ENCODE measurements at places on chromosomes 2 and 18.
A peak's percentile ranks its signal among the peaks of the same experiment; 100 is the strongest.

DNA sequence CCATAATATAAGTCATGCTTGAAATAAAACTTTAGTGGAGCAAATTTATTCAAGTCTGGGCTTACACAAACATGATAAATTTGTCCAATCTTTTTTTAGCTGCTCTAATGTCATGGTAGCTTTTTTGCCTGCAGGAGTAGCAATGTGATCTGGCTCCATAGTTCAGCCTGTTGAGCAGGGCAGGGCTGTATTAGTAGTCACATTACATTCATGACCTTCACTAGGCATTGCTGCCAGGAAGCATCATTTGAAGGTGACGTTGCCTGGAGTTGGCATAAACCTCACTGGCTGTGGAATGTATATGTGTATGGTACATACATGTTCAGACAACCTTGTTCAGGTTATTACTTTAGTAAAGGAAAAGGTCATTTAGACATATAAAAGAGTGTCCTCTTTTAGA, 76.6 kb downstream of the CCDC85A start:
- no peak for DNase-seq

GRCh38 chr2:231545105-231545902, 15.1 kb upstream of the NMUR1 start:
- peak; percentile 85 for DNase-seq

- no peak for DNase-seq
Observed at GRCh38 chr2:217986256-217986961, 16.4 kb downstream of the TNS1 start.

GRCh38 chr18:77178559-77178958, 46.0 kb upstream of the MBP start:
- no peak for DNase-seq

DNA sequence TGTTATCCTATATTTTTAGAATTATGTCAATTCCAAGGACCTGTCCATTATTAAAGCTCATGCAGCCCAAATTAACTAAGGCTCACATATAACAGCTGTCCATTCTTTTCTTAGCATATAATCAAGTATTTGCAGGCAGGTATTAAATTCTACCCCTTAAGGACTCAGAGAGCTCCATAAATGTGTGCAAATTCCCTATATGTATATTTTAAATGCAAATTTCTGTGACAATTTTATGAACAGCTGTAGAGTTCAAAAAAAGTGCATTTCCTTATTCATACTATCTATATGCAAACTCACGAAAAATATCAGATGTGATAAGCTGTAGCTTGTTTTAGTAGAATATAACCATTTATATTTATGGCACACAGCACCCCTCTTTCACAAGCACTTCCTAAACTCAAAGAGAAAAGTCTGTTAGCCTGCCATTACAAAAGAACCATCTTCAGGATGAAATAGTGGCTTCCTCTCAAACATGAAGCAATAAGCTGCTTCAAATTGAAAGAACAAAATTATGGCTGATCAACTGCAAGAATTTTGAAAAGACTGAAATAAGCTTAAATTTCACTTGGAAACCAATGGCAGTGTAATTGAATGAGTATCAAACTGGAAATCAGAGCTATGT, 155.0 kb upstream of the REG3G start:
- DNase-seq, result no peak

GRCh38 chr2:46144133-46144800, 152.9 kb upstream of the EPAS1 start:
- DNase-seq, result no peak

DNA sequence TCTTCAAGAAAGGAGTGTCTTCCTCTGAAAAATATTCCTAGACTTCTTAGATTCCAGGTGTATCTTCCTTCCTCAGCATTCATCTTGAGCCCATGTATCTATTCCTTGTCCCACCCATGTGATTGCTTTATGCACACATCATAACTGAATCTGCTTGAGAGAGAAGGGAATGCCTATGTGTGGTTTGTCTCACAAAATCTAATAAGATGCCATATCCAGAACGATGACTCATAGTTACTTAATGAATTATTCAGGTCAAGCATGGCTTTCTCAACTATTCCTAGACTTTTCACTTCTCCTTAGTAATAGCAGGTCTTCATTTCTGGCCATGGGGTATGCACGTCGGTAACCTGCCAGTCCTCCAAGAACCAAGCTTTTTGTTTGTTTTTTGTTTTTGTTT, 121.8 kb downstream of the SETBP1 start:
- peak; percentile 18 for DNase-seq

DNA sequence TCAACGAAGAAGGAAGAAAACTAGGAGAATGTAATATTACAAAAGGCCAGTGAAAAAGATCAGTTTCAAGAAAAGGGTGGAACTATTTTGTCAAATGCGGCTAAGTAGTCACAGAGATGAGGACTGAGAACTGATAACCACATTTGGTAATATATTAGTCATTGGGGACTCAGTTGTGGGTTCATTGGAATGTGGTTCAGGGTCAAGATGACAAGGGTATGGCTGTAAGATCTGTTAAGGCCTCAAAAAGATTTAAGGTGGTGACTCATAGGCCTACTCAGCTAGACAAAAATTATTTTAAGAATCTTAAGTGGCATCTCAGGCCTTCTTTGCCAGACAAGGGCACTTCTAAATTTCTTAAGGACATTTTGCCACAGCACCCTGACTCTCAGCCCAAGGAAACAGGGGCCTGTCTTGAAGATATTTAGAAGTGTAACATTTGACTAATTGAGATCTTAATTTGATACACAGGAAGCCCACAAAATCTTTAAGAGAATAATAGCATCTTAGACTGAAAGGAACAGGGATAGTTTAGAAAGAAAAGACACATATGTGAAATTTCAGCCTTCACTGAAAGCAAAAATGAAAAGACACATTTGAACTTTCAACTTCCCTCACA, 81.3 kb downstream of the STRADB start:
- peak; percentile 56 for DNase-seq

- DNase-seq, result no peak
Observed at GRCh38 chr18:11666176-11666575, 22.9 kb upstream of the GNAL start.

GRCh38 chr18:66523219-66523991, 80.5 kb downstream of the CDH19 start:
- DNase-seq, result no peak

DNA sequence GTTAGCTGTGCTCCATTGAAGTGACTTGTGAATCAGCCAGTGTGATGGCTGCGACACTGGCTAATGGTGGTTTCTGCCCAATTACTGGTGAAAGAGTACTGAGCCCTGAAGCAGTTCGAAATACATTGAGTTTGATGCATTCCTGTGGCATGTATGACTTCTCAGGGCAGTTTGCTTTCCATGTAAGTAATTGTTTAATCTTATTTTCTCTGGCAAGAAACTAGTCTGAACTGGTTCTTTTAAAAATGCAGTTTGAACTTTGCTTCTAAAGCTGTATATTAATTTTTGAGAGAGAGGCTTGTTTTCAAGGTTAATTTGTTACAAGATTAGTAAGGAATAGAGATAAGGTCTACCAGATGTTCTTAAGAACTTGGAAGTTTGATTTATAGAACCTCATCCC, 46.7 kb downstream of the GLS start:
- no peak for DNase-seq

DNA sequence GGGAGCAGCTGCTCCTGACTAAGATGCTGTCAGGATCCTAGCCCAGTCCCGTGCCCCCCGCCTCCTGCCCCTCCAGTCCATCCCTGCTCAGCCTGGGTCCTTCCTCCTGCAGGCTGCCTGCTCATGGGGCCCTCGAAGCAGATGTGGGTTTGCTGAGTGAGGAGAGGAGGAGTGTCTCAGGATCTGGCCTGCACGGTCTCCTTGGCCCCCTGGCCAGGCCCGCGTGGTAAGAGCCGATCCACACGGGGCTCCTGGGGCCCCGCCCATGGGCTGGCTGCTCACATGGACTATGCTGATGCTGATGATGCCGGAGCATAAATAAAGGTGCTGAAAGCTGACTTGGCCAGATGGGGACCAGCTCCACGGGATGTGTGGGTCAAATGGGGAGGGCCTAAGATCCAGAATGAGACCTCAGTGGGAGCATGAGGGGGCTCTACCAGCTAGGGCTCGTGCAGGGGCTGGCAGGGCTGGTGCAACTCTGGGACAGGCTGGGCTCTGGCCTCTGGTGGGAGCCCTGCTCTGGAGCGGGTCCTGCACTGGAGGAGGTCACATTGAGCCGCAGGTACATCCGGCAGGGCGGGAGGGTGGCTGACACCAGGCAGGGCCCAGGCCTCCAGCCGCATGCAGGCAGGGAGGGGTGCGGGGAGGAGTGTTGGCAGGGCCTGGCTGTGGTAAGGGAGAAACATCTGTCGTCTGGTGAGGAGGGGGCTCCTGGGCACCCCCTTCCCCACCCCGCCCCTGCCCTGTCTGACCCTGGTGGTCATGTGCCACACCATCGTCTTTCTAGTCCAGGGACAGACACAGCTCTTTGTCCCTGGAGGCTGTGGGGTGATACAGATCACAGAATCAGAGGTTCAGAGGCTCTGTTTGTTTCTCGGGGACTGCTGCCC, 275.3 kb upstream of the HDAC4 start:
- no peak for DNase-seq

GRCh38 chr2:134738141-134738870, 19.5 kb upstream of the TMEM163 start:
- no peak for DNase-seq

DNA sequence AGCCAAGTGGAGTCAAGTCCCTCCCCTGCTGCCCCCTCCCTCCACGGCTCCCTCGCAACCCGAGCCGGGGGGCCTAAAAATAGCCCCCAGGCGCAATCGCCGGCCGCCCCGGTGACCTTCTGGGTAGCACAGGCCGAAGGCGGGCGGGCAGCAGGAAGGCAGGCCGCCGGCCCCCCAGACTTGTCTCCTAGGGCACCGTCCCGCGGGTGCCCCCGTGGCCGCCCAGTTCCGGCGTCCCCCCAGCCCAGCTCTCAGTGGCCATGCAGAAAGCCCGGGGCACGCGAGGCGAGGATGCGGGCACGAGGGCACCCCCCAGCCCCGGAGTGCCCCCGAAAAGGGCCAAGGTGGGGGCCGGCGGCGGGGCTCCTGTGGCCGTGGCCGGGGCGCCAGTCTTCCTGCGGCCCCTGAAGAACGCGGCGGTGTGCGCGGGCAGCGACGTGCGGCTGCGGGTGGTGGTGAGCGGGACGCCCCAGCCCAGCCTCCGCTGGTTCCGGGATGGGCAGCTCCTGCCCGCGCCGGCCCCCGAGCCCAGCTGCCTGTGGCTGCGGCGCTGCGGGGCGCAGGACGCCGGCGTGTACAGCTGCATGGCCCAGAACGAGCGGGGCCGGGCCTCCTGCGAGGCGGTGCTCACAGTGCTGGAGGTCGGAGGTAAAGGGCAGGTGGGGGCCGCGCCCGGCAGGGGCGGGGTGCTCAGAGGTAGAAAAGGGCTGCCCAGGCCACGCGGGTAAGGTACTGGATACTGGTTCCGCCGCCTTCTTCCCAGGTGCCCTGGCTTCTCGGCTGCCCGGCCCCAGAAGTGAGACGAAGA, at the start of gene SPEG:
Gene SPEG, plus strand, starts transcription at position 126 of the 808 bp plus-strand sequence. Its CDS starts 135 bp downstream, at position 261.
- DNase-seq, result no peak

DNA sequence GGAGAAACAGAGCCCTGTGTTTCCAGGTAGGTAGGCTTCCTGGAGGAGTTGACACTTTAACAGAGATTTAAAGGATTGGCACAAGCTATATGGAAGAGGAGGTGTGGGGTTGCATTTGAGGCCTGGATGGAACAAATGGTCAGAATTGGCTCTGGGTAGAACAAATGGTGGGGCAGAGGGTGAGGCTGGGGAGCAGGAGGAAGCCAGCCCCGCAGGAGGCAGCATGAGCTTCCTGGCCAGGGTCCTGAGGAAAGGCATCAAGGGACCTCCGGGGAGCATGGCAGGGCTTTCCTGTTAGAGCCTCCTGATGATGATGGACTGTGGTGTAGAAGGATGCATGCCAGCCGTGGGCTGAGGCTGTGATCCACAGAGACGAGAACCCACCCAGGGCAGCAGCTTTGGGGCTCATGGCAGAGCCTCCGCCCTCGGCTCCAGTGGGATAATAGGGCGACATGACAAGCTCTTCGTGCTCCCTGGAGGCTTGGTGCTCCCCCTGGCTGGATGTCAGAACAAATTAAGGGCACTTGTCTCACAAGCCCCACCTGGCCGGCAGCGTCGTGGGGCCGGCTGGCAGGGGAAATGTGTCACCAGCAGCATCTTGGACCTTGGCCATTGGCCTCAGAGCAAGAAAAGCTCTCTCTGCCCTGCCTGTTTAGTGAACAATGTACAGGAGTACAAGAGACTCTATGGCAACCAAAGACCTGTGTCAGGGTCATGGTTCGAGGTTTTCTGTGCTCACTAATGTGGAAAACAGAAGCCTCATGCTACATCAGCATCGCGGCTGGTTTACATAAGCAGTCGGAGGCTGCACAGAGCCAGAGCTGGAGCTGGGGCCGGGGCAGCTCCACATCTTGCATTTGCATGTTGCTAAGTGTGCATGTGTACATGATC, 153.5 kb downstream of the MYCN start:
- DNase-seq, result no peak

DNA sequence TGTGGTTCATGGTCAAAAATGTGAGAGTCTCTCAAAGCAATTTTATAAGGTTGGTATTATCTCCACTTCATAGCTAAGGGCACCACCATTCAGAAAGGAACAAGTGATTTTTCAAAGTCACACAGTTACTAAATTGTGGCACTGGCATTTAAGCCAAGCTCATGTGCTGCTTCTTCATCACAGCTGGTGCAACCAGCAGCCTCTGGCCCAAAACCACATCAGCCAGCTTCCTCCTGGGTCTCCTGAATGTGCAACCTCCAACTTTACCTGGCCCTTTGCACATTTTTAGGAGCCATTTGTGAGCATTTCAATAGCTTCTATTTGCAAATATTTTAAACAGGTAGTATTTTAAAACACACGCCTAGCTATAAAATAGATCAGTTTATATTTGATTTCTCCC, 293.7 kb downstream of the BCL11A start:
- no peak for DNase-seq

- no peak for DNase-seq
Observed at GRCh38 chr18:49016648-49017539, 66.1 kb upstream of the SMAD7 start.

- DNase-seq, result no peak
Observed at GRCh38 chr2:128306081-128306930, 12.4 kb downstream of the HS6ST1 start.

DNA sequence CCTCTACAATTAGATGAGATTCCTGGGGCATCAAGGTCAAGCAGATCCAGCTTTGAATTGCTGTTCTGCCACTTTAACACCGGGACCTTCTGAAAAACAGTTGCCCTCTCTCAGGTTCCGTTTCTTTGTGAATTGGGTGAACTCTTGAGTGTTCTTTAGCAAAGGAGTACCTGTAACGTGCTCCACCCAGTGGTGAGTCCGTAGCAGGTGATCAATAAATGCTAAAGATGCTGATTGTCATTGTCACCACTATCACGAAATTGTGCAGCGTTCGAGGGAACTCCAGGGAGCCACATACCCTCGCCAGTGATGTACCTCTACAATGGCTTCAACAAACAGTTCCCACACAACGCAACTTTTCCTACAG, 81.9 kb downstream of the TCF7L1 start:
- no peak for DNase-seq

GRCh38 chr2:127058246-127058953, 48.6 kb downstream of the BIN1 start:
- no peak for DNase-seq

- peak; percentile 26 for DNase-seq
Observed at GRCh38 chr2:25582077-25582830, 91.1 kb downstream of the DTNB start.

- peak; percentile 89 for DNase-seq
Observed at GRCh38 chr2:43995733-43996533, at the start of gene LRPPRC. LRPPRC (minus strand) TSS chr2:43995989; CDS start chr2:43995947, 42 bp downstream.

- no peak for DNase-seq
Observed at GRCh38 chr2:134570676-134571075, 148.1 kb downstream of the TMEM163 start.

- no peak for DNase-seq
Observed at GRCh38 chr2:136342138-136342537, 224.2 kb upstream of the CXCR4 start.

GRCh38 chr2:105570757-105571156, 171.9 kb upstream of the FHL2 start:
- no peak for DNase-seq

Measured in GM06990 (cell line).